Aorta (tissue), 5 donors: ENCODE measurements at places on chromosomes 5 and 9.

DNA sequence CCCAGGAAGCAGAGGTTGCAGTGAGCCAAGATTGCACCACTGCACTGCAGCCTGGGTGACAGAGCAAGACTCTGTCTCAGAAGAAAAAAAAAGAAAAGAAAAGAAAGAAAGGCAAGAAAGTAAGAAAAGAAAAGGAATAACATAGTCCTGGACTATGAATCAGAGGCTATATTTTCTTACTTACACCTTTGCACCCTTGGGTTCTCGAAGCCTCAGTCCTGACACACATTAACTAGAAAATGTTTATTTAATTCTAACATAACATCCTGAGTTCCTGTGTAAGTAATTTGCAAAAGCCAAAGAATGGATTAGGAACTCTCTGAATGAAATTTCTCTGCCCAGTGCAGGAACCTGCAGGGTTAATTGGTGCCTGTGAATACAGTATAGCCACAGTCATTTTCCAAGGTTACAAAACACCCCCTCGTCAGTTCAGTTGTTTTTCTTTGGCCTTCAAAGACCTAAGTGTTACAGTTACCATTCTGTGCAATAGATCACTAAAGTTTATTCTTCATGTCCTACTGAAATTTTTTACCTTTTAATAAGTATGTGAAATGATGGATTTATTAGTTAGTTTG lies 147.6 kb downstream of the SV2C start:
- no peak for DNase-seq

GRCh38 chr5:17314907-17315471 lies 97.6 kb downstream of the BASP1 start:
- DNase-seq: no peak

DNA sequence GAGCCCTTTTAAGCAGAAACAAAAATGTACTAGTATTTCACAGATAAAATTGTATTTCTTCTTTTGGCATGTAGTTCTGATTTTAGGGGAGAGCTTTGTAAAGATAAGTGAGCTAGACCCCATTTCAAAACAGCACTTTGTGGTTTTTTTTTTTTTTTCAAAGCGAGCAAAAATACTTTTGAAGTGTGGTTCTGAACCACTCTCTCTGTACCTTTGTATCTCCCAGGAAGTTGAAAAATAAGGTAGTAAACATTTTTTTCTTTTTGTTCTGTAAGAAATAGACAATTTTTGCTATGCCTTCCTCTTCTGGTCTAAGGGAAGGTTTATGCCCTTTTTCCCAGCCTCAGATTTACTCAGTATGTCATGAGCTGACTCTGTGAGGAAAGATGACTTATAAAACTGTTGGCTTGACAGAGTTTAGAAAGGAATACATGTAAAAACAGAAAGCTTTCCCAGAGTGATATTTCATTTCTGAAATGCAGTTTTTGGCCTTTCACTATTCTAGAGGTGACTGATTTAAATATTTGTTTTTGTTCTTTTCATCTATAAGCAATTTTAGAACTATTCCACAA lies 12.5 kb downstream of the ERCC6L2 start:
- DNase-seq: no peak

GRCh38 chr9:73038613-73039012 lies 85.8 kb upstream of the ALDH1A1 start:
- DNase-seq: peak; percentile 54

DNA sequence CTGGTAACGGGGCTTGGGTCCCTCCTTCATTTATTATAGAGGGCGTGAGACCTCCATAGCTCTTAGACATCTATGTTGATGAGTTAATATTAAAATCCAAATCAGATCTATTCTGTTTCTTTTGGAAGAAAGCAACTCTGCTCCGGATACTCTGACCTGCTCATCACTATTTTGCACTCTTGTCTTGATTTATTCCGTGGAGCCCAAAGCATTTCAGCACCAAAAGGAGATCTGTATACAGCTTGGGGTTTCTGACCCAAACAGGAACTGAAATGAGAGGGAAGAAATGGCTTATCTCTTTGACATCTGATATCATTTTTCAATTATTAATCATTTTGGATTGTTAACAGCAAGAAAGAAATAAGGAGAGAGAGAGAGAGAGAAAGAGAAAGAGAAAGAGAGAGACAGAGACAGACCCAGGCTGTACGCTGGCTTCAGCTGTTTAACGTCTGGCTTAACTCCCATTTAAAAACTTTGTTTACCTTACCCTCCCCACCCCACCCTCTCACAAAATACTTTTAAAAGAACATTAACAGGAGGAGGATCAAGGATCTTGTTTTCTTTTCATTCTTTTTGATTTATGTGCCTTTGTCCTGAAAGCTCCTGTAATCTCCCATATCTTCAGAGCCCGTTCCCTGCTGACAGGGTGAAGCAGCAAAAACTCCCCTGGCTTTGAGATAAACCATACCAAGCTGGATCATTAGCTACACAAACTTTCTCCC lies 231.4 kb upstream of the TUT7 start:
- no peak for DNase-seq

GRCh38 chr9:135718616-135719015 lies 16.6 kb downstream of the KCNT1 start:
- no peak for DNase-seq

- no peak for DNase-seq
Observed at GRCh38 chr9:71814815-71815214, 46.5 kb upstream of the CEMIP2 start.

DNA sequence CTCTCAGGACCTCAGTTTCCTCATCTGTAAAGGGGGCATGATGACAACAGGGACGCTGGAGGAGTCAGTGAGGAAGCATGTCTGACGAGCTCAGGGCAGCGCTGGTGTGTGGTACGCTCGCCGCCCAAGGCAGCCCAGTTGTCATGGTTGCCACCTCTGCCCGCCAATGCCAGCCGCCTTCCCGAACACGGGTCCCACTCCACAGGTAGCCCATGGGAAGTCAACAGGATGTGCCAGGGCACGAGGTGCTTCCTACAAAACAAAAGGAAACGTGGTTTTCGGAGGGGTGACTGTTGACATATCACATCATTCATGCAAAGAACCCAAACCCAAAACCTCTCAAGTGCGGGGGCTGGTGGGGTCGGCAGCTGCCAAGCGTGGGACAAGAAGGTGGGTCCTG lies 58.1 kb downstream of the NEK6 start:
- DNase-seq: no peak

- DNase-seq: no peak
Observed at GRCh38 chr5:95843733-95844223, 21.3 kb upstream of the GLRX start.

DNA sequence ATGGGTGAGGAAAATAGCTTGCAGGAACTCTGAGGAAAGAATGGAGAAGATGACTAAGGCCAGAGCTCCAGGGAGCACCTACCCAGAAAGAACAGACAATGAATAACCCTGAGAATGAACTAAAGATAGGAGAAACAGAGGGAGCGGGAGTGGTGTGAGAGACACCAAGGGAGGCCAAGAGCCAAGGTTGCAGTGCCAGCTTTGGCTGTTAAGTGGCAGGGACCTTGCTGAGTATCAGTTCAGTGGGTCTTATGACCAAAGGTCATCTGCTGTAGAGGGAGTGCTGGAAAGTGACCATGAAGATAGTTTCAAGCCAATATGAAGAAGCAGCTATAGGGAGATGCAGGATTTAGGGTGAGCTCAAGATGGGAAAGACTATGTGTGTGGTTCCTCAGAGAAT lies 16.7 kb downstream of the P4HA2 start:
- DNase-seq: no peak

GRCh38 chr9:108161503-108161902 lies 671.9 kb upstream of the KLF4 start:
- no peak for DNase-seq

- DNase-seq: no peak
Observed at GRCh38 chr5:153613672-153614071, 123.2 kb downstream of the GRIA1 start.

- no peak for DNase-seq
Observed at GRCh38 chr9:8651070-8651845, 851.7 kb upstream of the DMAC1 start.

DNA sequence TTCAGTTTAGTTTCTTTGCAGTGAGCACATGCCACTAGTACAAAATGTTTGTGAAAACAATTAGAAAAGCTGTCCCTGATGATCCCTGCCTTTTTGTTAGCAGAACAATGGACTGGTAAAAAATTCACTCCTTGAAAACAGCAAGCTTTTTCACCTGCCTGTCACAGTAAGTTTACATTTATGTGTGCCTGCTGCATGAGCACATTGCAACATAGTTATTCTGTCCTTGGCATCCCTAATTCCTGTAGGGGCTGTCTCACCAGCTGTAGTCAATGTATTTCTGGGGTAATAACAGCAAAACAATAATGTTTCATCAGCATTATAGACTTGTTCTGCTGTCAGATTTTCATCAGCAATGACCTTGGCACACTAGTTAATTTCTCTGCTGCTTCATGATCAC lies 11.6 kb upstream of the ZNF367 start:
- no peak for DNase-seq

DNA sequence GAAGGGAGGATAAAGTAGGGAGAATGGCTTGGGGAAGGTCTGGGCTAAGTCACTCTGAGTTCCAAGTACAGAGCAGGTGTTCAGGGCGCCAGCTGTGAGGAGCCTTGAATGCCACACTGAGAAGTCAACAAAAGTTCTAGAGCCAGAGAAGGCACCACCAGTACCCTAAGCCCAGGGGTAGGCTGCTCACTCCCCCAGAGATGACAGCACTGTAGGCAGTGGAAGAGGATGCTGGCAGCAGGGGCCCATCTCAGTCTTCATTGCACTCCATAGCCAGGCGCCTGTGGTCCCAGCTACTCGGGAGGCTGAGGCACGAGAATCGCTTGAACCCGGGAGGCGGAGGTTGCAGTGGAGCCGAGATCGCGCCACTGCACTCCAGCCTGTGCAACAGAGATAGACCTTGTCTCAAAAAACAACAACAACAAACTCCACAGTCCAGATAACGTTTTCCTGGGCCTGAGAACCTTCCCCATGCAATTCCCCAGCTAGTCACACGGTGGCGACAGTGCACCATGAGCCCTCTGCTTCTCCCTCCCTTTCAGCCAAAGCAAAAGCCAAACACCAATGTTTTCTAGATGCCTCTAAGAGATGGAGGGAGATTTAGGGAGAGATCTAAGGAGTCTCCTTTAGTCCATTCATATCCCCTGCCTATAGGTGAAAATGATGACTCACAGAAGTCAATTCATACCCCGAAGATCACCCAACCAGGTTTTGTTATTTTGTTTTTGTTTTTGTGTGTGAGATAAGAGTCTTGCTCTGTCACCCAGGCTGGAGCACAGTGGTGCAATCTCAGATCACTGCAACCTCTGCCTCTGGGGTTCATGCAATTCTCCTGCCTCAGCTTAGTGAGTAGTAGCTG lies 19.8 kb upstream of the NSD1 start:
- peak; percentile 93 for DNase-seq

DNA sequence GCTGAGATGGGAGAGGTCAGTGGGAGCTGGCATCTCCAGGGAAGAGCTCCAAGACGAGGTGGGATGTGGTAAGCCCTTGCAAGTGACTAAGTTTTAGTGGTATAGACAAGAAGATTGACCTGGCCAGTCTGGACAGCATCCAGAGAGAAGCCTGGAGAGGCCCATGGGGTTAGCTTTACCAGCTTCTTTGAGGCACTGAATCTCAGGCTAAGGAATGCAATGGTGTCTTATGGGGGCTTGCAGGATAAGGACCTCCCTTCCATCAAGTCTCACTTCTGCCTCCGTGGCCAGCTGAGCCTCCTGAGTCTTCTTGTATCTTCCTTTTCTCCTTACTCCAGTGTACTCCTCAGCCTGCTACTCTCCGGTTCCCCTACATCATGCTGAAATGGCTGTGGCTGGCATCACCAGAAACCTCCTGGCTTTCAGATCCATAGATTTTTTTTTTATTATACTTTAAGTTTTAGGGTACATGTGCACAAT lies 56.5 kb upstream of the JADE2 start:
- DNase-seq: no peak

- DNase-seq: no peak
Observed at GRCh38 chr5:174352681-174353080, 307.2 kb downstream of the NSG2 start.

GRCh38 chr5:14189680-14190079 lies 46.5 kb downstream of the TRIO start:
- DNase-seq: no peak

DNA sequence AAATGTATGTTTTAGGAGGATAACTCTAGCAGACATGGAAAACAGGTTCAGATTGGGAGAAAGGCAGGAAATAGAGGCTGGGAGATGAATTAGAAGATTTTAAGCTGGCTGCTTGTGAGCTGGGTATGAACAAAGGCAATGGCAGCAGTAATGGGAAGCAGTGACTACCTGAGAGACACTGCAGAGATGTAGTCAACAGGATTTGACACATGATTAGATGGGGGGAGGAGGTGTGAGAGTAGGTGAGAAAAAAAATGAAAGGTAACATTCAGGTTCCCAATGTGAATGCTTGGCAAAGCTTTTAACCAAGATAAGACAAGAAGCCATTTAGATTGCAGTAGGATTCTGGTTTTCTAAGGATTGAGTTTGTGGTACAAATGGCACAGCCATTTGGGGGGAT lies 22.8 kb upstream of the IFNE start:
- DNase-seq: no peak

DNA sequence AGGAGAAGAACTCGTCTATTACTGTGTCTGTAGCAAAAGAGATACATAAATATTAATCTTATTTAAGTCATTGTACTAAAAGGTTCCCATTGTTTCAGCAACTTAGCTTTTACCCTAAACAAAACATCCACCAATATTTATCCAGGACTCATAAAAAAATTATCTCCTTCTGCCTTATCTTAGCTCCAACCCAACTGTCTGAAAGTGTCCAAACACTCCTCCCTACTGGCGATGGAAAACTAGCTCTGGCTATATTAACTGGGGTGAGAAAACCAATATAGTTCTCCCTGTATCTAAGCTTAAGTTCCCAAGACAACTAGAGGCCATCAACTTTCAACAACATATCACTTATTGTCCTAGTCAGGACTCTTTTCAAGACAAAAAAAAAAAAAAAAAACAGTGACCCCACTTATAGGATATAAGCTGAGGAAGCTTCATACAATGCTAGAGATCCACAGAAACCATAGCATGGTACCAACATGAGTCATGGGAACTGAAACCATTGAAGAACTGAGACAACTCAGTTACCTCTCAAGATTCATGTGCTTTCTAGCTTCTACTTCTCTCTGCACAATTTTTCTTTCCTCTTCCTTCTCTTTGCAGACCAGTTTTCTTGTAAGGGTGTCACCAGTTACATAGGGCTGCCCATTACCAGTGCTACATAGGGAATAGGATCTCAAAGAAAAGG lies 150.7 kb upstream of the RASA1 start:
- DNase-seq: no peak

DNA sequence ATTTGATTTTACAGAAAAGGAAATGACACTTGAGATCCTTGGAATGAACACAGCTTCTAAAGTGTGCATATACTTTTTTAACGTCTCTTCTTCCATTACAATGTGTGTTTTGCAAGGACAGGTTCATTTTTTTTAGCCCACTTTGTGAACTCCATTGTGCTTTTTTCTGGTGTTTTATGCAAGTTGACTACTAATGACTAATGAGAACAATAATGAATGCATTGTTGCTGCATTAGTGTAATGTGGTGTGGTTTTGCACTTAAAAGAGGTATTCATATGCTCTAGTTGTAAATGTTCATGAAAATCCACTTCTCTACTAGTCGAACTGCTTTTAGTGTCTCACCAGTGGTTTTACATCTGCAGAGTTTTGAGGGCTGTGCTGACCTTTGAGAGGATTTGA lies 93.6 kb downstream of the UHRF2 start:
- no peak for DNase-seq
